ENCODE measurements at places on chromosomes 2 and 18.

DNA sequence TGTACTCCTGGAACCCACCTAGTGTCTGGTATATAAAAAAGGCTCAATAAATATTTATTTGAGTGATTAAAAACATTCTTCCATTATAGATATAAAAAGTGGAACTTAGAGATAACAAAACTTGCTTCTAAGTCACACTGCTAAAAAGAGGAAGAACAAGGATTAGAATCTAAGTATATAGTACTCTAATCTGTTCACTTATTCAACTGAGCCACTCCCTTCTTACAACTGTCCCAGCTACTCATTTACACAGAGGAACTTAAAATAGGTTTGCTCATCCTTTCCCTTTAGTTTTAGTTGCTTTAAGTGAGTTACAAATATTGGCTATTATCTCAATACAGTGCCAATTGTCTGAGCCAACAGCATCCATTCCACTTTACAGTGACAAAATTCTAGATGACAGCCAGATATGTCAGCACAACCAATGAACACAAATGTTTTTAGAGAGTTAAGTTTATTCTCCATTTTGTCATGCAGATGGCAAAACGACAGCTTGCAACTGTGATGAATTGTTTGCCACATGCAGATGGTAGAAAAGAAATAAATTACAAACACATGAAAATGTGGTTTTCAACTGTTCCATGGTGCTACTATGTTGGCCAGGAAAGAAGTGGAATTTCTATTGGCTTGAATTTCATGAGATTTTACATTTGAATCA lies 280.7 kb upstream of the ZC3H15 start:
- DNase-seq, result no peak

GRCh38 chr2:43405829-43406228 lies 179.4 kb upstream of the ZFP36L2 start:
- DNase-seq, result no peak

DNA sequence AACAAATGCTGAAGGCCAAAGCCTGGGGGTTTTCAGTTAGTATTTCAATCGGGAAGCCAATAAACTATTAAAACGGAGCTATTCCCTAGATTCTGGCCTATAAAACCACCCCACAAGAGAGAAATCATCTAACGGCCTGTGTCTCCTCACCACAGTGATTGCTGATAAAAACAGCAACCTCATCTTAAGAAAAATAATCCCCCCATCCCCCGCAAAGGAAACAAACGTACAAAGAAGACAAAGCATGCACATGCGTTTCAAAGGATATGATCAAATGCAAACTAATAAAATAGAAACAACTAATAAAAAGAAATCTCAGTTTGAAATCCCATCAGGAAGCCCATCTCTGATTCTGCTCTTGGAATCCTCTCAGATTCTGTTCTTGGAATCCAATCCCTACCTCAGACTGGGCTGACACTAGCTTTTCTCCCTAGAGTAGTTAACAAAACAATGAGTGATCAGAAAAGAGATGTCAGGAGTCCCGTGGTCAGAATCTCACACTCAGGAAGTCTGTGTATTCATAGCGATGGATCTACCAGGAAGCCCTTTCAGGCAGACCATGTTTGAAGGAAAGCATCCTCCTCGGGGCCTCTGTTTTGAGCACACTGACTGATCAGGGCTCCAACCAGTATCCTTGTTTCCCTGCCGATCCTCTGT lies 150.7 kb downstream of the THADA start:
- DNase-seq, result no peak

- DNase-seq, result no peak
Measured at GRCh38 chr2:169258045-169258601, 104.2 kb downstream of the LRP2 start.

- DNase-seq, result no peak
Measured at GRCh38 chr18:2570772-2571199, 519 bp downstream of the METTL4 start.

DNA sequence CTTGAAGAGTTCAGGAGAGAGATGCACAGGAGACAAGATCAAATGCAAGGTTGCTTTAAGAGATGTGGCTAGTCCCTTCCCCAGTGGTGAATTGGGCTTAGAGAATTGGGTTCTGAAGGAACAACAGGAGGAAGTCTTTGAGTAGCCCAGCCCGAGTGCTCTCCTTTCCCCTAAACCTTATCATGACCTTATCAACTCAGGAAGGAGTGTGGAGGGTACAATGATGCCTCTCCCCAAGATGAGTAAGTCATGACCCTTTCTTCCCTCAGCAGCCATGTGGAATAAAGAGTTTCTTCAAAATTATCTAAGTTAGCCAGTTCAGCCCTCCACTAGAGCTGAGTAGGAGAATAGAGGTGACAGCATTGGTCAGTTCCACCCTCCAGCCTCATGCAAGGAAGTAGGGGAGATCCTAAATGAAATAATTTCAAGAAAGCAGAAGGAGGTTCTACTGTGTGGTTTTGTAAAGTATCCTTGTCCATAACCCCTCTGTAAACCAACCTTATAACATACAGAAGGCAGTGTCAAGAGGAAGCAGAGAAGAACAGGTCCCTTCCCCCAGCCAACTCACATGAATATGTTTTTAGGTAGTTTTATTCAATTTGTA lies 88.4 kb downstream of the ARHGAP15 start:
- DNase-seq, result no peak

GRCh38 chr2:161020437-161020836 lies 139.8 kb upstream of the TANK start:
- DNase-seq, result no peak

GRCh38 chr2:39504790-39505335 lies 67.8 kb upstream of the MAP4K3 start:
- no peak for DNase-seq

GRCh38 chr2:53500181-53500580 lies 267.4 kb upstream of the CHAC2 start:
- DNase-seq, result no peak
